ENCODE measurements at places on chromosomes 11 and 22.

DNA sequence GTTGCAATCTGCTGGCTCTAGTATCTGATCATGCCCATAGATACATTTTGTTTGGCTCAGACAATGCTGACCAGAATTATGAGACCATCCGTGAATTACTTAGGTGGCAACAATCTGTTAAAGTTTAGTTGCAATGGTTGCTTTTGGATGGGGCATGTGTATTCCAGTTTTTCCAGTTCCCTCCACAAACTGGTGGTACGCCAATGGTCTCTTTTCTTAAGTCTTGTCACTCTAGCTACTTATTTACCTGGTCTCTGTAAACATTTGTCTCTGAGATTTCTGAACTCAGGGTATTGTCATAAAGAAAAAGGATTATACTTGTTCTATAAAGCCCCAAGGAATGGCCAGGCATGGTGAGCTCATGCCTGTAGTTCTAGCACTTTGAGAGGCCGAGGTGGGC is 65.9 kb downstream of the PGR start:
- DNase-seq, result no peak

- DNase-seq, result no peak
These were observed 319.3 kb downstream of the CADM1 start for GRCh38 chr11:115184901-115185300.

DNA sequence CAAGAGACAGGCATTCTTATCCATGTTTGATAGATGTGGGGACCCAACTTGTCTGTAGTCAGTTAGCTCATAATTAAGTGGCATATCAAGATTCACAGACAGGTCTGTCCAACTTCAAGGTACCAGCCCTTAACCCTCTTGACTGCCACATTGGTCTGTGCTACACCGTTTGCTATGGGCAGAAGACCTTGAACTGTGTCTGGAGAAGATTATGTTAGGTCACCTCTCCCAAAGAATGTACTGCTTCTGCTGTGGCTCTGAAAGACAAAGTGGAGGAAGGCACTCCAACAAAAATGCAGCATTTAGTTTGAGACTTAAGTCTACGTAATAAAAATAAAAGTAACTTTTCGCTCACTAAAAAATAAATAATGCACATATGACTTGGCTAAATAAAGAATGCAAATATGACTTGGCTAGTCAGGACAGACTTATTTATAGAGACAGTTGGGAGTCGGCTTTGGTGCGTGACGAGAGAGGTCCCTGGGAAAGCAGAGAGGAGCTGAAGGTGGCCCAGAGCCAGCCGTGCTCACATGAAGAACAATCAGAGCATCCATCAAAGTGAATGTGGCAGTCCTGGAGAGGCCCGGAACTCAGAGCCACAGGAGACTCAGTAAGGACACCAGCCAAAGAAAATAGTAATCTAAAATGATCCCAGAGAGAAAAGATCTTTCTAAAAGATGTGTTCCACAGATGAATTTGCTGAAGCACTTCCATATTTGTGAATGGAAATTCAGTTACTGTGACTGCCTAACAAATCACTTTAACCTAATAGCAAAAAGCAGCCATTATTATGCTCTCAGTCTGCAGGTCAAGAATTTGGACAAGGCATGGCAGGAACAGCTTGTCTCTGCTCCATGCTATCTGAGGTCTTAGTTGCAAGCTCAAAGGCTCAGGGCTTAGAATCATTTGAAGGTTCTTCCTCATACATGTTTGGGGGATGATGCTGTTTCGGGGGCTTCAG is 35.0 kb downstream of the CWC15 start:
- peak; percentile 81 for DNase-seq

DNA sequence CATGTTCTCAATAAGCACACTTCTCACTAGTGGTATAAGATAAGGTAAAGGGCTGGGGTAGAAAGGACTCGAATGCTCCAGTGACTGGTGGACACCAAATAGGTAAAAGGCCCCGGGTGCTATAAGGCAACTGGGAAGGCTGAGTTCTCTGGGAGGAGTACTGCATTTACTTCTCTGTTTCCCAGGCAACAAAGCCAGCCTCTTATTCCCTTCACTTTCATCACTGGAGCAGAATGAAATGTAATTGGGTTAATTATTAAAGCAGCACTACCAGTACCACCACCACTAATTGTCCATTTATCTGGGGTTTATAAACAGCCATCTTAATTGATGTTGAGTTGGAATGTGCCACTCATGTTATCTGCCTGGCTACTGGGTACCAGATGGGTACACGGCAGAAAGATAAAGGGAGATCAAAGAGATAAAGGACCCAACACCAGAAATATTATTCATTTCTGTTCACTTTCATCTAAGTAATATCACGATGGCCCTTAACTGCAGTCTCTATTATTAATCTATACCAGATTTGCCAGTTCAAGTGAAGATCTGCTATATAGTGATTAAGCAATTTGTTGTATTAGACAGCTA is 94.4 kb upstream of the CHRM4 start:
- DNase-seq, result no peak

- no peak for DNase-seq
These were observed 12.1 kb upstream of the SIGIRR start for GRCh38 chr11:426851-427250.

GRCh38 chr11:116509551-116509950 is 263.2 kb downstream of the BUD13 start:
- DNase-seq, result no peak

- no peak for DNase-seq
These were observed 35.6 kb upstream of the CABP7 start for GRCh38 chr22:29684244-29684643.

DNA sequence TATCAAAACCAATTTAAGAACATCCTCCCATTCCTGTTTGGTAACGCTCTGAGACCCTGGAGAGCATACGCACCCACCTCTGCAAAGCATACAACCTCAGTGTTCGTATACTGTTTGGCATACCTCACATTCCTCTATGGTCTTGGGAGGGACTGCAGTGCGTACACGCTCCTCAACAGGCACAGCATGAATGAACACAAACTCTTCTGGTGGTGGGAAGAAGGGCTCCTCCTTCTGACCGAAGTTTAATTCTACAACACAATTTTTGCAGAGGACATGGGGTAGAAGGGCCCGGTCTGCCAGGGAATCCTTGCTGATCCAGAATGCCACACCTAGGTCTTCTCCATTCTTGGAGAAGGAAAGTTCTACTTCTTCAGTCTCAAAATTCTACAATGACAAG is 5.3 kb downstream of the HNRNPUL2 start:
- DNase-seq, result no peak

DNA sequence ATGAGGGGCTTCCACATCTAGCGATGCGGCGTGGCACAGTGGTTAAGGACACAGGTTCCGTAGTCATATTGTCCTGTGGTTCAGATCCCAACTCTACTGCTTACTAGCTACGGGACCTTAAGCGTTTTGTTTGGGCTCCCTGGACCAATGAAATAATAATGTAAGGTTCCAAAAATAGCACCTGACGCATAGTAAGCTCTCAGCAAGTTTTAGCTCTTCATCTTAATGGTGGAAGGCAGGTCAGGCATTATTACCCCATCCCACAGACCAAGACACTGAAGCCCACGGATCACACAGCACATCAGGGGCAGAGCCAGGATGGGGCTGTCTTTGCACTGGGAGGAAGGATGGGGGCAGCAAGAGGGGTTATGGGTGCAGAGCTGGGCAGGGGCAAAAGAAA is 13.0 kb downstream of the DNAJB13 start:
- no peak for DNase-seq

GRCh38 chr11:57566905-57567514 is 462 bp downstream of the UBE2L6 start:
- peak; percentile 28 for DNase-seq

DNA sequence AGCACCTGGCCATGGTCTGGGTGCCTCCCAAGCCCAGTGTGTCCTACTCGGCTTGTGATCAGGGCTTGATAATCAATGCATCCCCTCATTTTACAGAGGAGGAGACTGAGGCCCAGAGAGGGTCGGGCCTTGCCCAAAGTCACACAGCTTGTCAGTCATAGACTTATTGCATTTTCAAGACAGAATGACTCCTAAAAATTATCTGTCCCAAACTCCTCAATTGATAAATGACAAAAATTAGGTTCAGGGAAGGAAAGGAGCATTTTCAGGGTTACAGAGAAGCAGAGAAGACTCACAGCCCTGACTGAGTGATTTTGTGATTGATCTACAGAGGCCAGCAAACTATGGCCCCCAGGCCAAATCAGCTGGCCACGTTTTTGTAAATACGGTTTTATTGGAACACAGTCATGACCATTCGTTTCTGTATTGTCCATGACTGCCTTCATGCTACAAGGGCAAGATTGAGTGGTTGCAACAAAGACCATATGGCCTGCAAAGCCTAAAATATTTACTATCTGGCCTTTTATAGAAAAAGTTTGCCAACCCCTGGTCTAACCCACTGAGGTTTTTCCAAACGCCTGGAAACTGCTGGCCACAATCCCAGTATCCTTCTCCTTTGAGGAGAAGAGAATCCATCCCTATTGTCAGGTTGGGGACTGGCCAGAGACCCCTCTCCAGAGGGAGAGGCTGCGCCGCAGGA is 35.1 kb upstream of the NAV2 start:
- DNase-seq, result no peak

DNA sequence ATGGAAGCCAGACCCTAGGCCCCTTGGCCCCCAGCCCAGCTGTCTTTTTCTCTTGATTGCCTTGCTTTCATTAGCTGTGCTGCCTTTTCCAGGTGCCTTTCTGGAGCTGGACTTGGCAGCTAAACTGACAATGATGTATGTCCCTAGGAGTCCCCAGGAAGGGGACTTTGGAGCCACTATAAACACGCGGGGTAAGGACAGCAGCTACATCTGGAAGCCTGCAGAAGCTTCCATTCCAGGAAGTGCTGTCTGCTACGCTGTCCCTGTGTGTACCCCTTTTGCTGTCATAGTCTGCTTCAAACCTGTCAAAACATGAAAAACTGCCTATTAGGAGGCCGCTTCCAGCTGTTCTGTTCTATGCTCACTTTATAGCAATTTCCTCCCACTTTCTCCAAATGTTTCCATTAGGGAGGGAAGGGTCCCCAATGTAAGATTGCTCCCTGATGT is 153.3 kb upstream of the RAG2 start:
- DNase-seq, result no peak

DNA sequence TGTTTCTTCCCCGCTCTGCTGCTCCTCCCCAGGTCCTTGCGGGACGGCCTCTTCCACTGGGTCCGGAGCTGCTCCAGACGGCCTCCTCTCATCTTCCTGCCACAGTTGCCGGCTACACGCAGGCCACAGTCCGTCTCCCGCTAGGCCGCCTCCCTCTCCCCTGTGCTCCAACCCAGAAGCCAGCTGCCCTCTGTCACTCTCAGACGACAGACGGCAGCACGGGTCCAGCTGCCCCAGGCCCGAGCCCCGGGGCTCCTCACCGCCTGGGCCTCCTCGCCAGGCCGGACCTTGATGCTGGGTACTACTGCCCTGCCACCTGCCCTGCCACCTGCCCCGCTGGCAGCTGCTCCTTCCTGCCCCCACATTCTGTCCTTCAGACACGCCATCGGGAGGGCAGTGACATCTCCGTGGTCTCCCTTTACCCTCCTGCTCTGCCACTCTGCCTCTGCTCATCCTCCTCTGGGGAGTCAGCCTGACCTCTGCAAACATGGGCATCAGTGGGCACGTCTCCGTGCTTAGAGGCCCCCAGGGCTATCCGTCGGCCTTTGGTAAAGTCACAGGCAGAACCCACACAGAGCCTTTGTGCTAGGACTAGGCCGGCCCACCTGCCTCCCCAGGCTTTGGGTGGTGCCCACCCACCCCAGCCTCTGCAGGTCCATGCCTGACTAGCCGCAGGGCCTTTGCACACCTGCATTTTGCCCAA is 43.1 kb upstream of the TH start:
- DNase-seq, result no peak

- no peak for DNase-seq
These were observed 328.1 kb upstream of the PITPNB start for GRCh38 chr22:28247136-28247535.

DNA sequence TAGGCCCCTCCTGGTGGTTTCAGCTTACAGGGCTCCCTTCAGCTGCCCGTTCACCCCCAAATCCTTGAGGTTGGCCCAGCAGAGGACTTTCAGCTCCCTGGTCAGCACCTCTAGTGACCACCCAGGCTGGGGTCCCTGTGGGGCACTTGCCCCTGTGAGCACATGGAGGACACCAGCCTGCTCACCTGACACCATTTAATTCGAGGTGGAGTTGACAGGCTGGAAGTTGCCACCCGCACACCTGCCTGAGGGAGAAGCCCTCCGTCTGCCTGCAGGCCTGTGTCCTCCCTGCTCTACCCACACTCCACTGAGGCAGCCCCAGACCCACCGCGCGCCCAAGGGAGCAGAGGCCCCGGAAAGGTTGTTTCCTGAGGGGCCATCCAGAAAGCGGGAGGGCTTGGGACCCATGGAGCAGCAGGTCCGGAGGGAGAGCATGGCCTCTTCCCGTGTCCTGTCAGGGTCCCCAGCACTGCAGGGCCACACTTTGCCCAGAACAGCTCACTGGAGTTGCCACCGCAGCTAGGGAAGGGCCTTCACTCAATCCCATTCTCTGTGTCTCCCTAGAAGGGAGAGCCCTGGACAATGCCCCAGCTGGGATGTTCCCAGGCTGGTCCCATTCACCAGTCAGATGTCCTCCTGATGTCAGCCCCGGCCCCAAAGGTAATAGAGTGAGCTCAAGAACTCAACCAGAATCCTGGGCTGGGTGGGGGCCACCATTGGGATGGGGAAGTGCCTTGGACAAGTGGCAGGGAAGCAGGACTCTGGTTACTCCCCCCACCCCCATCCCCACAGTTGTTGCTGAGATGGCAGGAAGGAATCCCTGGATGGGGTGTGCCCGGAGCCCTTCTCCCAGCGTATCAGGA is 82.4 kb downstream of the MED15 start:
- DNase-seq, result no peak

All from DMS79 treated with DMSO at 0.1 percent for 48 hours (cell line).